ENCODE measurements at places on chromosomes 1 and 21.

- no peak for DNase-seq
Observed at GRCh38 chr21:15423676-15424445, 305.9 kb upstream of the USP25 start.

- DNase-seq = peak; percentile 46
Observed at GRCh38 chr1:66266756-66267155, 267.2 kb upstream of the SGIP1 start.

DNA sequence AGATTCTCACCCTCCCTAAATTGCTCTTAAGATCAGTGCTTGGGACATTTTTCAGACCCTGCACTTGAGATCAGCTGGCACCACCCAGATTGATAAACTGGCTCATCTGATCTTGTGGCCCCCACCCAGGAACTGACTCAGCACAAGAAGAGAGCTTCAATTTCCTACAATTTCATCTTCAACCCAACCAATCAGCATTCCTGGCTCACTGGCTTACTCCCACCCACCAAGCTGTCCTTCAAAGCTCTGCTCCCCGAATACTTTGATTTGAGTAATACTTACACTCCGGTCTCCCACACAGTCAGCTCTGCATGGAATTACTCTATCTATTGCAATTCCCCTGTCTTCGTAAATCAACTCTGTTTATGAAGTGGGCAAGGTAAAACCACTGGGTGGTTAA is 461.9 kb upstream of the RGS18 start:
- no peak for DNase-seq

GRCh38 chr1:29114654-29115053 is 9.0 kb downstream of the TMEM200B start:
- DNase-seq = no peak

- peak; percentile 12 for DNase-seq
Observed at GRCh38 chr1:62962901-62963776, 179.2 kb downstream of the ATG4C start.

DNA sequence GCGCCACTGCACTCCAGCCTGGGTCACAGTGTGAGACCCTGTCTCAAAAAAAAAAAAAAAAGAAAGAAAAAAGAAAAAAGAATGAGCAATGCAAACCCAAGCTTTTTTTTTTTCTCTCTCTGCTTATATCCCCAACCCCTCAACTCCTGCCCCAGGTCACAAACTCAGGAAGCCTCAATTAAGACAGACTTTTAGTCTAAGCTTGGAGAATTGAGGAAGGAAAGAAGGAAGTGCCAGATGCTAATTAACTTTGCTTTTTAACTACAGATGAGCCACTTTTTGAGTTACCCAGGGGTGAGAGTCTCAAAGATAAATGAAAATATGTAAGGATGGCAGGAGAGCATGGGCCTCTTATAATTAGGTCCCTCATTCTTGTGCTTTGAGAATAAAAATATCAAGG is 33.3 kb downstream of the PIK3CD start:
- no peak for DNase-seq

DNA sequence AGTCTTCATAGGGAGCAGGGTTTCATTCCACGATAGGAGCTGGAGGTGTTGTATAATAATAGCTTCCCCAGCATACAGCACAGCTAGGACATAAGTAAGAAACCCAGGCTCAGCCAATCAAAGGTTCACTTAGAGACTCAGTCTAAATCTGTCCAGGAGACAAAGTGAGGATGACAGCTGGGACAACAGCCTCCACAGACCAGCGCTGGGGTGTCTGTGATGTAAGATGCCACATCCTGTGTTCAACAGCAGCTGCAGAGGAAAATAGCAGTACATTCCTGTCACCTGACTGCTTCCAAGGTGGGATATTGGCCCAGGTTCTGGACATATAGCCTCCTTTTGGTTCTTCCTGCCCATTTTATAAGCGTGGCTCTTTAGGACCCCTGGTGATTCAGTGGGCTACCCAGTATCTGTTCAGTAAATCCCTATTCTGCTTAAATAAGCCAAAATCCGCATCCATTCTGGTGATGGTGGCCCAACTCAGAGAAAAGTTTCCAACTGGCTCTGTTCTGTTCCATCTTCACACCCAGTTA is 176.8 kb upstream of the SYT6 start:
- DNase-seq = no peak

GRCh38 chr1:231465051-231465450 is 43.0 kb upstream of the EGLN1 start:
- peak; percentile 66 for DNase-seq

DNA sequence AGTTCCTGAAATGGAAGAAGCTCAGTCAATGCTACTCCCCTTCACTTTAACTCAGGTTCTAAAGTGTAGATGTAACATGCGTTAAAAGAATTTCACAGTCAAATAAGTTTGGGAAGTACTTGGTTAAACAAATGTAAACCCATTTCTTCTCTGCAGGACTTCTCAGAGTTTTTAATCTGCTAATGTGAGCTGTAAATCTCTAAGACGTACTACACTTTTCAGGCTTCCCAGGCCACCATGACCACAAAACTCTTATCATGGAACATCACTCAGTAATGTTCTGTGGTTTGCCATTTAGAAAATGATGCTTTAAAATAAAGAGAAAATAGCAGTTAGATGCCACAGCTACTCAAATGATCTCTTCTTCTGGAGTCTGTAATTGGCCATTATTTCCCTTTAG is 104.3 kb downstream of the HHIPL2 start:
- no peak for DNase-seq

- DNase-seq = no peak
Observed at GRCh38 chr1:22527555-22528296, 35.6 kb upstream of the EPHA8 start.

DNA sequence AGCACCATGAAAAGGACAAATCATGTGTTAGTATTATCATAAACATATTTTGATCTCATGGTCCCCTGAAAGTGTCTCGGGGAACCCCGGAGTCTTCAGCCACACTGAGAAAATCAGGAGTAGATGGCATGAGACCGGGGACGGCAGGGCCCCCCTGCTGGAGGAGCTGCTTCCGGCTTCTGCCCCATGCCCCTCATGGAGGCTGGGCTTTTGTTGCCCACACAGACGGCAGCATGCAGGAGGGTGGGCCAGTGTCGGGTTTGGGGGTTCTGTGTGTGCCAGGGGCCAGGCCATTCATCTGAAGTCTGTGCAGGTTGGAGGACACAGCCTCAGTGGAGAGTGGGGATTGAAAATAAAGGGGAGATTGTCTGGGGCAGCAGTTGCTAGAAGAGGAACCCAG is 75.1 kb upstream of the CD34 start:
- no peak for DNase-seq

GRCh38 chr1:192235127-192235526 is 76.9 kb downstream of the RGS18 start:
- no peak for DNase-seq

- no peak for DNase-seq
Observed at GRCh38 chr21:31922881-31923280, 50.1 kb downstream of the HUNK start.

DNA sequence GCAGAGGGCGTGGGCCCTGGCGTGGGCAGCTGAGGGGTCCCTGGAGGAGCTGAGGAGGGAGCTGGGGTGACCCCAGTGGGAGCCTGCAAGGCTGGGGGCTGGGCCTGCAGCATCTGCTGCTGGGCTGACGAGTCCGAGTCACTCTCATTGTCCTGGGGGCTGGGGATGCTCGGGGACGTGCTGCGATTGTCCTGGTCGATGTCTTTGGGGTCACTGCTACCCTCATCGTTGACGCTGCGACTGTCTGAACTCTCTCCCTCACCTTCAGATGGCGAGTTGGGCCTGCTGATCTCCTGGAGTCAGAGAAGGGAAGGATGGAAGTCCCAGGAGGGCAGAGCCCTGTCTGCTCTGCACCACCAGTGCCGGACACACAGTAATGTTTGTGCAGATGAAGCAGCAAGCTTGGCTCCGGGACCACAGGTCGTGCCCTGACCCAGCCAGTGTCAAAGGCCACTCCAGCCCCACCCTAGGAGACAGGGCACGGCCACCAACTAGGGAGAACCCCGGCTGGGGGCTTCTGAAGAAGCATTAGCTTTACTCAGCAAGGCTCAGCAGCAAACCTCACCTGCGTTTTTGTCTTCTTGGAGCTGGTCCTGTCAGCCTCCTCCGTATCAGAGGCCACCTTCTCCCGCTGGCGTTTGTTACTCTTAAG is 43.4 kb downstream of the SLC45A1 start:
- DNase-seq = no peak

GRCh38 chr1:35885961-35886558 is 3.1 kb downstream of the AGO1 start:
- DNase-seq = no peak

GRCh38 chr21:42145569-42146272 is 73.2 kb upstream of the ABCG1 start:
- peak; percentile 63 for DNase-seq

- no peak for DNase-seq
Observed at GRCh38 chr1:204846546-204846945, 24.1 kb upstream of the NFASC start.

DNA sequence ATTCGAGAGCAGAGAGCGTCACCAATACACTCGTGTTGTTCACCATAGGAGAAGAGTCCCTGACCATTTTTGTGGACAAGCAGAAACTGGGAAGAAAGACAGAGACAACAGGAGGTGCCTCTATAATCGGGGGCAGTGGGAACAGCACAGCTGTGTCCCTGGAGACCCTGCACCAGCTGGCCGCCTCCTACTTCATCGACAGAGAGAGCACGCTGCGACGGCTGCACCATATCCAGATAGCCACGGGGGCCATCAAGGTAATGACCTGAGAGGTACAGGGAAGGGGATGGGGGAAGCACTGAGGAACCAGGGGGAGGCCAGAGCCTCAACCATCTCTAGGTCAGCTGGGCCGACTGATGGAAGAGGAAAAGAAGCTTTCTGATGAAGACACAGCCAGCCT is 86.4 kb downstream of the BRINP2 start:
- DNase-seq = no peak

DNA sequence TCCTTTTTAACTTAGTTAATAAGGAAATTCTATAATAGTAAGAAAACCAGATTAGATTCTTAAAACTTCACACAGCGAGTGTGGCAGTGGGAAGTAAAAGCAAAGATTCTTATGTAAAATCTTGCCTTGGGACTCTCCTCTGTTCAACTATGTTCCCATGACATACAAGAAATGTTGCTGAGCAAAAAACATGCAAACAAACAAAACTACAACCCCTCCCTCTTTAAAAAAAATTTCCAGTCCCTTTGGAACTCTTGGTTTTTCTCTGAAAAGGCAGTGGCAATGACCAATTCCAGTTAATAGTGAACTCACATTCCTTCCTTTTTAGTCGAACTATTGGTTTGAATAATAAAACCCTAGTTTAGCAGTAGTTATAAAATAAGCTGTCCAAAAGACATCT is 453.1 kb upstream of the ZRANB2 start:
- no peak for DNase-seq
